ENCODE measurements at places on chromosomes 3 and 15.

DNA sequence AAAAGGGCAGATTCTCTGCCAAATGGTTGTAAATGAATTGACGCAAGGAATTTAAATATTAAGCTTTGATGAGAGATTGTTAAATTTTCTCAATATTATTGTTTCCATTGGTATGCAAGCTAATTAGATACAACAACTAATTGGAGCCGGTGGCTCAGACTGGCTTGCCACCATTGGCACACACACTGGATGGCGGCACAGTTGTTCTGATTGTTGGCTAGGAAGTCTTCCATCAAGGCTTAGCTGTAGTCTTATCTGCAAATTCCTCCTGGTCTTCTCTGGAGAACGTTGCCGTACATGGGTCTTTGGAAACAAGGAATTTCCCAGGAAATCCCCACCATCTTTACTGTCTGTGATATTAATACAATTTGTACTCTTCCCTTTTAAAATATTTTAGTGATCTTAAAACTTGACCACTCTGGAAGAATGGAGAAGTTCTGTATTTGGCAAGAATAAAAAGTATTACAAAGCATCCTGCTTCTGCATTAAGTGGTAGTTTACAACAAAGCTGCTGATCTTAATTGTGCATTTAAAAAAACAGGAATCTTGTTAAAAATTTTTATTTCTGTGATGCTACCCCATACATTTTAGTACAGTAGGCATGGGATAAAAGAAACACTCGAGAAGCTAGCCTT lies 126.5 kb downstream of the UBE2E2 start:
- H3K4me1 ChIP-seq: peaks cover 6% of the 10 kb centered on the region
- no peaks in the 10 kb centered on the region for H3K27me3 ChIP-seq
- H3K36me3 ChIP-seq: no peaks in the 10 kb centered on the region
- no peak overlapping the region for H3K27ac ChIP-seq

DNA sequence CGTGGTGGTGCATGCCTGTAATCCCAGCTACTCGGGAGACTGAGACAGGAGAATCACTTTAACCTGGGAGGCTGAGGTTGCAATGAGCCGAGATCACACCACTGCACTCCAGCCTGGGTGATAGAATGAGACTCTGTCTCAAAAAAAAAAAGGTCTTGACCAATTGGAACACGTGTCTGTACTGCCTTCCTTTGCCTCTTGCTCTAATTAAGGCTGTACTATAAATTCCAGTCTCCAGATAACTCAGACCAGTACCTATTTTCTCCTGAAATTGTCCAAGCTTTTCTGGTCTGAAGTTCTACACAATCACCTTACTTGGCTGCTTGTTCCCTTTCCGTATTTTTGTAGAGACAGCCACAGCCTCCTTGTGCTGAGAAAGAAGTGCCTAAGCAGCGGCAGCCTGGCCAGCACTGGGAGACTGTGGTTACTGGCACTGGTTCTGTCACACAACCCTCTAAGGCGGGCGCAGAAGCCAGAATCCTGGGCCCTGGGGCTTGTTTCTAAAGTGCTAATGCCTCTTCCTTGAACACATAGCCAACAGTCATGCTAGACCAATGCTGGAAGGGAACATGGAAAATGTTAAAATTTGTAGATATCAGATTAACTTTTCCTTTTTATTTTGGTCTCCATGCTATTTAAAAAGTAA lies 6.2 kb upstream of the CEP70 start:
- peaks cover 1% of the 10 kb centered on the region for H3K27me3 ChIP-seq
- H3K4me3 ChIP-seq: no peak overlapping the region
- no peak overlapping the region for H3K27ac ChIP-seq
- peaks cover 14% of the 10 kb centered on the region for H3K36me3 ChIP-seq
- H3K4me1 ChIP-seq: no peaks in the 10 kb centered on the region

DNA sequence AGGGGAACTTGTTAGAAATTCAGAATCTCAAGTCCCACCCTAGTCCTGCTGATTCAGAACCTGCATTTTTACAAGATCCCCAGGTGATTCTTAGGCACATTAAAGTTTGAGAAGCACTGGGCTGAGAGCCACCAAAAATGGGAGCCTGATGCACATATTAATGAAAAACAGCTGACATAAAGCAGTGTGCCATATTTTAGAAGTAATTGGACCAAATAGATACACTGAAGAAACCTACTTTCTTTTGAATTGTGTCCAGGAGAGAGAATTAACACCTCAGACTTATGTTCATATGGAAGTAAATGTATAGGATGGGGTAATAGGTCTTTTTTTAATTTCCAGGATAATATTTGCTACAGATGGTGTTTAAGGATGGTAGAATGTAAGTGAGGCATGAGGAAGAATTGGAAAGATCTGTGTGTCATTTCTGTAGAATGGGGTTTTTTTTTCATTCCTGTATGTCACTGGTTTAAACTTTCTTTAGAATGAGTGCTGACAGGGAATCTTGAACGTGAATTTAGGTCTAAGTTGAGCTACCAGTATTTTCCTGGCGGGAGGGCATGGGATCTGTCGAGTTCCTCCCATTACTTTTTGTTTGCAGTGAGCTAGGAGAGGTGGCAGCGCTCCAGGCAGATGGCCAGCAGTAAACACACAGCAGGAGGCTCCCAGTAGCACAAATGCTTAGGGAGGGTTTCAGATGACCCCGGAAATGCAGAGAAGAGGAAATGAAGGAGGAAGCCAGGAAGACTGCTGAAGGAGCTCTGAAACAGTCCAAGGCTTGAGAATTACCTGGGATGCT lies 185.6 kb downstream of the PLCL2 start:
- no peak for DNase-seq
- H3K4me3 ChIP-seq: no peak overlapping the region

DNA sequence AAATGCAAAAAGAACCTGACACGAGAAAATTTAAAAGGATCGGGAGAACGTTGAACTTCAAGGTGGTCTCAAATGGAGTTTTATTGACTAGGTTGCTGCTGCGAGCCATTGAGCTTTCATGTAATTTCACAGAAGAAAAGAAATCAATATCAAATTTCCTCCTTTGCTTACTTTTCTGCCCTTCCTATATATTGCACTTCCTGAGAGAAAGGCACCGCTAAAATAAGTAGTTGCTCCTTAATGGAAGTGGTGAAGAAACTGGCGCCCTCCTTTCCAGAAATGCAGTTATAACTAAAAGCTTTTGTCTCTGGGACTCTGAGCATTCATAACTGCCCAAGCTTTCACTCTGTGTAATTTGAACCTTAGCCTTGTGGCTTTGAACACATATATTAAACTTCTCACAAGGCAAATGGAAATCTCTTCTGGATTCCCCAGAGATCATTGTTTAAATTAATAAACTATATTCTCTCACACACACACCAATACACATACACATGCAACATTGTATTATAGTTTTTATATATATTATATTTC lies 13.4 kb downstream of the EID1 start:
- H3K4me3 ChIP-seq: no peak overlapping the region
- H3K27ac ChIP-seq: no peak overlapping the region
- no peaks in the 10 kb centered on the region for H3K36me3 ChIP-seq
- no peaks in the 10 kb centered on the region for H3K4me1 ChIP-seq
- H3K27me3 ChIP-seq: no peaks in the 10 kb centered on the region
- no peak for DNase-seq

DNA sequence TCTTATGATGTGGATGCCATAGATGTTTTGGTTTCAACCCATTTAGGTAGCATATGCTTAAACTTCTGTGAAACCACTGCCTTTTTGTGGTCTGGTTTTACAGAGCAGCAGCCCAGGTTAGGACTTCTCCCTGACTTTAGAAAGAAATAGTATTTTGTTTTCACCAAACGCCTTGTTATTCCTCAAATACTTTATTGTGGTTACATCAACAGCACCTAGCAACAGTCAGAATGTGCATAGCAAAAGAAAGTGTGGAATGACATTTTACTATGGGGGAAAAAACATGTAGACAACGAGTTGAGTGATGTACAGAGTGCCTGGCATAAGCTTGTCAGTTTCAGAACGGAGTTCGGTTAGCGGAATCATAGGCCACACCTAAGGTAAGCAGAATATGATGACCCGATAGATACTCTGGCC lies 159.2 kb downstream of the TPRG1 start:
- no peak overlapping the region for H3K4me3 ChIP-seq
- no peaks in the 10 kb centered on the region for H3K36me3 ChIP-seq

All from endothelial cell (in vitro differentiated cells).